ENCODE measurements at places on chromosomes 2 and 18. TPM values are rescaled to one million over a fixed set of nuclear protein-coding genes. Genes with fewer than 3 reads are reported as not detected.

Gene SPATA3
- total RNA-seq: not detected

Gene IL1R1
- 0.47 TPM for total RNA-seq

Gene TET3
- total RNA-seq: 19.9 TPM

Gene ADRA2B
- total RNA-seq: 7.9 TPM

Gene DPP10
- 26.3 TPM for total RNA-seq

DNA sequence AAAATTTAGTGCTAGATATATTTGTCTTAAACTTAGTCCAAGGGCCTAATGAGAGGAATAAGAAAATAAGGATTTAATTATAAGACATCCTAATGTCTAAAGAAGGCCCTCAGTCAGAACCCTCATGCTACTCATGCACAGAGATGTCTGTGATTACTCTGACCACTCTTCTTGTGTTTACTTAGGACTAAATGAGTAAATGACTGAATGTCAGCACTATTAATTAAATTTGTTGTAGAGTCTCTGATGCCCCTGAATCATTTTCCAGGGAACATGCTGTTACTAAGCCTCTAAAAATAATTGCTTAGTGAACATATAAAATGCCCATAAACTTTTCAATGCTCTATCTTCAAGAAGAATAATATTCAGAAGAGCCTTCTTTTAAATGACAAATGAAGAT, 32.4 kb downstream of the GULP1 start:
- no peak for DNase-seq

DNA sequence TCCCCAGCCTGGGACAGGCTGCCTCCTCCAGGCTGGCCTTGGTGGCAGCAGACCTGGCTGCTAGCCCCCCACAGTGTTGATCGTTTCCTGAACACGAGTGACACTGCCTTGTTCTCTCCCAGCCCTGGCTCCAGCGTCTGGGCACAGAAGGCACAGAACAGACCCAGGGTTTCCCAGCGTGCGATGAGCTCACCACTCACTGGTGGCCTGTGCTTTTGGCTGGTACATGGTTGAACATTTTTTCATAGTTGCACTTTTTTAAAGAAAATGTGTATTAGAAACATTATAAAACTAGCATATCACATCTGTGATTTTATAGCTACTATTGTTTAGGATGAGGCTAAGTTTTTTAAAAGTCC, 40.9 kb downstream of the SCTR start:
- no peak for DNase-seq

DNA sequence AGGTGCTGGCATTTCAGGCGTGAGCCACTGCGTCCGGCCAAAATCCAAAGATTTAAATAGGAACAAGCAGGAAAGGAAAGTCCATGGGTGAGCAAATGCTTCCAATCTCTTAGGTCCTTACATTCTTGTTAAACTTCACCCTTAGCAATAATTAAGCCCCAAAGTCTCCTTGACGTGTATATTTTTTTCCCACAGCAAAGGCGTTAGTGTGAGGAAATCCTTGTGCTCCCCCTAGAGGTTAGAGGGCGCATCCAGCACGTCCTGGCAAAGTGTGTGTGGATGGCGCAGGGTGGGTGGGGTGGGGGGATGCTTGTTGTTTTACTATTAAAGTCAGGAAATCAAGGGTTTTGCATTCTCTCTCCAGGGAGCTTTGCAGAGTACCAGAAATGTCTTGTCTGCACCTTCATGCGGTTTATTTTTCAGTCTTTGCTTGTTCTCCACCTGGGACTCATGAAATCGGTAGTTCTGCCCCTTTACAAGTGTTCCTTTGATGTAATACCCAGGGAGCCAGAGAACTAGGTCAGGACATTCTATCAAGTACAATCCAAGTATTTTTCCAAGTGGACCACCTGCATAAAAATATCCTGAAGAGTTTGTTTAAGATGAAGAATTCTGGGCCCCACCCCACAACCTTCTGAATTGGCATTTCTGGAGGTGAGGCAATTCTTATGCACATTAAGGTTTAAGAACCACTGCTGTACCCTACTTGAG, 22.2 kb upstream of the ITSN2 start:
- peak; percentile 87 for DNase-seq

GRCh38 chr2:219514196-219514761, at the start of gene ASIC4:
ASIC4 (plus strand) TSS chr2:219514482; CDS start chr2:219514725, 243 bp downstream.
- peak; percentile 50 for DNase-seq

GRCh38 chr2:114517580-114517979, 75.1 kb downstream of the DPP10 start:
- no peak for DNase-seq

- no peak for DNase-seq
Measured at GRCh38 chr18:48193521-48194492, 215.4 kb downstream of the ZBTB7C start.

GRCh38 chr2:190696792-190697398, 48.0 kb downstream of the NAB1 start:
- peak; percentile 75 for DNase-seq

- no peak for DNase-seq
Measured at GRCh38 chr18:13369353-13369752, 150.8 kb downstream of the LDLRAD4 start.

Measured in GM23338 (cell line).